CD8-positive, alpha-beta memory T cell (primary cell): ENCODE measurements at places on chromosomes 5 and 9.

DNA sequence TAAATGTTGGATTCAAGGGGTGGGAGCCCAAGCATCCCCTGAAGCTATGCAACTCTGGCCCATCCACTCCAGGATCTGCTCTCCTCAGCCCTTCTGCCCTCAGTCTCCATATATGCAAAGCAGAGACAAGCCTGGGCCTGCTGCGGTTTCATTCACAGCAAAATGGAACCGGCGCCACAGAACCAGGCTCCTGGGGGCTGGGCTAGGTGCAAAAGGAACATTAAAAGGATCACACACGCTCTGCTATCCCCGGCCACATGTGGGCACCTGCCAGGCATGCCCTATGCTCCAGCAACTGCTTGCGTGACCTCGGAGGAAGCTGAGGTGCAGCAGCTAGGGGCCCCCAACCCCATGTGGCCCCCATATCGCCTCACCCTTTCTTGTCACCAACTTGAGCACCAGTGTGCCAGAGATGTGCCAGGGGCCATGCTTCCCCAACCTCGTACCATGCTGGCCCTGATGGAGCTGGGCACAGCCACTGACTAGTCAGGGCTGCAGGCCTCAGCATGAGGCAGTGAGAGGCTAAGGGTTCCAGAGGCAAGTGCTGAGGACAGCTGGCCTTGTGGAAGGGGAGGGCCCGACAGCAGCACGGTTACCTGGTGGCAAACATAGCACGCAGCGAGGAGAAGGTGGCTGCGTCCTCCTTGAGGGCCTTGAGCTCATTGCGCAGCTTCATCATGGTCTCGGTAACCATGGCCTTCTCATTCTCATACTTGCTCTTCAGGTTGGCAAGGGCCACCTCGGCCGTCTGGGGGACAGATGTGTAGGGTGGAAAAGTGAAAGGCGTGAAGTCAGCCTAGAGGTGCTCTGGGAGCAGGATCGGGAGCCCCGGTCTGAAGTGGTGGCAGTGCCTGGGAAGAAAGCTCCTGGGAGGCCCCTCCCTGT lies 47.2 kb downstream of the BICD2 start:
- no peak for DNase-seq

DNA sequence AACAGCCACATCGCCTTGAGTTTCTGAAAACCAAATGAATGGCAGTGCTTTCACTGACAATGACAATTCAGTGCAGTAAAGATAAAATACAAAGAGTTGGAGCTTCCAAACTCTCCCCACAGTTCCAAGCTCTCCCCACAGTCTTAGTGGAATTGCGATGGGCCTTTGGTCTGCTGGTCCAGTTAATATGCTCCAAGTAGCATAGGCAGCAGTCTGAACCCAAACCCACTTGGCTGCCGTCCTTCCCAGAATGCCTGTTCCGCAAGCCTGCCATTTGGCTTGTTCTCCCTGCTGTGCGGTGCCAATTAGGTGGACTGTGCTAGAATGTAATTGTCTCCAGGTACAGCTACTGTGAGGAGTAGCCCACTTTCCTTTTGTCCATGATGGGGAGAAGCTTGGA lies 250.1 kb downstream of the GOLPH3 start:
- DNase-seq, result no peak

GRCh38 chr9:81609782-81610739 lies 79.3 kb downstream of the TLE1 start:
- no peak for DNase-seq

DNA sequence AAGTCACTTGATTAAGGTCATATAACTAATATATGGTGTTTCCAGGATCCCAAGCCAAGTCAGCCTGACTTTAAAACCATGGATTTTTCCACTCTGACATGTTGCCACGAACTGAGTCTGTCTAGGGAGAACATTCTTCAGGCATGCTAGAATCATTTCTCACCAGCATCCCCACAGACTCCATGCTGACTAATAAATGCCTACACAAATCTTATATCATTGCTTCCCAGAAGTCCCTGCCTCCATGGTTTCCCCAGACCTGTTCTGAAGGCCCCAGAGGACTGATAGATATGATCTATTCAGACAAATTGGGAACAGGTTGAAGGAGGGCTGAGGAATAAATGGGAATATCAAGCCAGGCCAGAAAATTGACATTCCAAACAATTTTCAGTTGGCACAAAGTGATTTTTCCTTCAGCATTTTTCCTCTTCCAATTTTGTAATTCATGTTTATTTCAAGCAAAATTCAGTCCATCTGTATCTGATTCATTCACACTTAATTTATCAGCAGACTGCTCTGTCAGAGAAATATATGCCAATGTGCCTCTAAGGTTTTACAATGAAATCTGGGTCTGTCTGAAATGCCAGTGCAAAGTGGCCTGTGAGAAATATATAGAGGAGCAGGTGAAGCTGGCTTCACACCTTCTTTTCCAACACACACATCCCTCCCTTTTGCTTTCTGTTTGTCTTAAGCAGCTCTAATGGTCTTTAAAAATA lies 413.6 kb upstream of the TNC start:
- no peak for DNase-seq

DNA sequence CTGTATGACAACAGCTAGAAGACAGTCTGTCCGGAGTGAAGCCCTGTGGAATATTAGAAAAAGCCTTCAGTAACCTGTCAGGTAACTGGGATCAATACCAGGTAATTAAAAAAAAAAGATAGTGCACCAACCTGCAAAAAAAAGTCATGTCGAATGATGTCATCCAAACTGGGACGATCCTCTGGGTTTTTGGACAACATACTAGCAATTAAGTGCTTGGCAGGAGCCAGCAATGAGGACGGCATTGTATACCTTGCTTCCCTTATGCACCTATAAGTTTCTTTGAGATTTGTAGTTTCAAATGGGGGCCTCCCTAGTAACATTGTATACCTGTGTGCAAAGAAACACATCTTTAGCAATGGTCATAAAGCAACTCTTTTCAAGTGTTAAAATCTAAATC lies 2.8 kb downstream of the PLK2 start:
- DNase-seq, result no peak

GRCh38 chr9:115211413-115212124 lies 93.6 kb upstream of the TNC start:
- DNase-seq, result no peak

DNA sequence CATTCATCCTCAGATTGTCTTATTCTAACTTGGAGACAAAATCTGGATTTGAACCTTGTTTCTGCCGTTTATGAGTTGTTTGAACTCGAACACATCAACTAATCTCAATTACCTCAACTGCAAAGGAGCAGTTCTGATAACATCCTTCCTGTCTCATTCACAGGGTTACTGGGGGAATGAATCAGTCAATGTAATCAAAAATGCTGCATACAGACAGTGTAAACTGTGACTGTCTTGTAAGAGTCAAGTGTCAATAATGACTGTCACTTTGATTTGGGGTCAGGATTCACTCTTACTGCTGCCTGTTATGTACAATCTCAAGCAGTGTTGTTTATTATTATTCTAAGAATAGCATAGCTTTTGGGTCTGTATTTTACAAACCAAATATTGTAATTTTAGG lies 273.8 kb downstream of the DOCK8 start:
- DNase-seq, result no peak

DNA sequence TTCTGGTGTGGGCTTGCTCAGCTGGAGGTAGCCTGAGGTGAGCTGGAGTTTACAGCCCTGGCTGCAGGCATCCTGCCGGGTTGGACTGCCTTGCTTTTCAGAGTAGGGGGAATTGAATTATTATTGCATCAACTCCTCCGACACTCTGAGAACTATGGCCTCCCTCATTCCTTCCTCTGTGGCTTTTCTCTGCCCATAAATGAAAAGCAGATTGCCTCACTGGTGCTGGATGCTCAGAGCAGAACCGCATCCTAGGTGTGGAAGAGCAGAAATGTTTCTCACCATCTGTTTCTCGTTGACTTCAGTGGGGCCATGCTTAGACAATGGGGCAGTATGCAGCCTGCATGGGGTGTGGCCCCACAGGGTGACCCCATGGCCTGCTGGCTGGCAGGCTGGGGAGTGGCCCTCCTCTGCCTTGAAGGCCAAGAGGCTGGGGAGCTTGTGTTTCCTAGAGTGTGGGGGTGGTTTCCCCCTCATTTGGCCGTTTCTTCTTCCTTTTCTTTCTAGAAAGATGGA lies 27.3 kb upstream of the TGFBI start:
- no peak for DNase-seq
